ENCODE measurements at places on chromosomes 12 and 14.

DNA sequence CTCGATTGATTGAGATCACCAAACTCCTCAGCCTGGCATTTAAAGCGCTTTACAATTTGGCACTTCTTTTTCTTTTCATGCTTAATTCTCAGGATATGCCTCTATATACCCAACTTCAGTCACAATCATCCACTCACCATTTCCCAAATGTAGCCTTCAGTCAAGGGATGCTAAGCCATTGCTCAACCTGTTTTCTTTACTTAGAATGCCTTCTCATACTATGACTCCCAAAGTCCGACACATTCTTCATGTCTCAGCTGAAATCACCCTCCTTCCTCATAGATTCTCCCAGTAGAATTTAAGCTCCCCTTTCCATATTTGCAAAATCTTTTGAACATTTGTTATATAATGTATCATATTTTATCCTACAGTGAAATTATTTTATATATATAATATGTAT is 467.0 kb downstream of the LRIG3 start:
- no peak for DNase-seq

- DNase-seq, result no peak
Observed at GRCh38 chr12:124910561-124911478, 3.6 kb downstream of the UBC start.

GRCh38 chr12:130117233-130117632 is 45.0 kb upstream of the FZD10 start:
- DNase-seq, result no peak

- no peak for DNase-seq
Observed at GRCh38 chr14:49931523-49931922, 38.6 kb downstream of the ARF6 start.

DNA sequence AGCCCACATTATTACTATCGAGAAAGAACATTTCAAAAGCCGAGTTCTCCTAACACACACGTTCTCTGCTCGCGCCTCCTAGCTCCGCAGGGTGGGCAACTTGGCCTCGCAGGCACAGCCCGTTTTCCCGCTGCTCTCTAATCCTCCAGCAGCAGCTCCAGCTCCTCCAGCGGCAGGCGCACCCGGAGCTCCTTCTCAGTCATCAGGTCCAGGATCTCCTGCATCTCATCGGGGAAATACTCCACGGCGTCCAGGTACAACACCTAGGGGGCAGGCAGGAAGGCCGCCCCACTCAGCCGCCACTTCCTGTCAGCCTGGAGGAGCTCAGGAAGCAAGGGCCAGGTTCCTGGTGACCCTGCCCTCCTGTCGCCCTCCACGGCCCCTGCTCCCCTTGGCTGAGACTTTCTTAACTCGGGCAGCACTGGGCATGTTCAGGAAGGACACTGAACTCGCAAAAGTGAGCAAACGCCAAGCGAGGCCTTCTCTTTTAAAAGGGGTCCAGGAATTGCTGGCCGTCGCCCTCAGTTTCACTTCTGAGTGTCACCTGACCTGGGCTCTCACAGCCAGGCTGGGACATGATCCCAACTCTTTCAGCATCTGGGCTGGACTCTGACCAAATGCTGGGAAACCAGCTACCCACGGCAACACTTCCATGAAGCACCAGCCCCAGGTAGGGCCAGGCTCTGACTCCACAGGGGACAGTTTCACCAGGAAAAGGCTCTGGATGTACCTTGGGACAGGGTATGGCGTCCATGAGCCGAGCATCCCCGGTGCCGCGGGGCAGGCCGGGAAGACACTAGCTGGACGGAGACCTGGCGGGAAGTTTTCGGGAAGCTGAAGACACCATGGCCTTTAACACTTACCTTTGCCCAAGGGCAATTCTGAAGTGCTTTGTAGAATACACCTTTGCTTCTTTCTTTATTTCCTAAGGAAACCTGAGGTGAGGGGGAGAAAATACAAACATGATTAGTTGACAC is 22.1 kb downstream of the PSMC1 start:
- DNase-seq, result no peak

GRCh38 chr14:58430156-58430555 is 2.6 kb downstream of the KIAA0586 start:
- no peak for DNase-seq

- DNase-seq, result no peak
Observed at GRCh38 chr12:25935355-25936144, 22.9 kb upstream of the RASSF8 start.

DNA sequence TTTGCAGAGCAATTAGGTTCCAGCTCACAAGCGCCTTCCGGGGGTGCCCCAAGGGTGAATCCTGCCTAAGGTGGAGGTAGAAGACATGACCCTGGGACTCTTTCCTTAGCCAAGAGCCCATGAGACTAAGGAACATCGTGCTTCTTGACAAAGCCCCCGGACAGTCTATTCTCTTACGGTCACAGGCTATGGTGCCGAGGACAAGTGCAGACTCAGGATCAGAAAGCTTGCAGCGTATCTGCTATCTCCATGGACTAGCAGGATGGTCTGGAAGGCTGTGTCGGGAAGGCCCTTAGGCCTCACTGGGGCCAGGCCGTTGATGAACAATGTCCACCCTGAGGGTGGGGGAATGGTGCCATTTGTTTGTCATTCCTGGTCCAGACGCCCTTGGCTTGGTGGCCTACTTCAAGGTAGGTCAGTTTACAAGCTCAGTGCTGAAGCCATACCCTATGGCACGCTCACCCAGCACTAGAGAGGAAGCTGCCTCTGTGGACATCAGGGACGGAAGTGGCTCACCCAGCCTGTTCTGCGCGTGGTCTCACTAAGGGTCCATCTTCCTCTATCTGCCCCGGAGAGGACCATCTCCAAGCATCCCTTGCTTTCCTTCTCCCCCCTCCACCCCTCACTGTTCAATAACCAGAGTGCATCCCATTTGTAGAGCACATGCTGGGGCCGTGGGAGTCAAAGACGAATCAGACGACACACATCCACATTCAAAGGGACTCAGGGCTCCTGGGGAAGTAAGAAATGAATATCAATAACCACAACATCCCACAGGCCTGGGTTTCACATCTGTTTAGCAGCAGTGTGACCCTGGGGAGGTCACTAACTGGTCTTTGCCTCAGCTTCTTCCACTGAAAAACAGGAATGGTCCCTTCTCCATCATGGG is 45.0 kb upstream of the IQSEC3 start:
- no peak for DNase-seq

DNA sequence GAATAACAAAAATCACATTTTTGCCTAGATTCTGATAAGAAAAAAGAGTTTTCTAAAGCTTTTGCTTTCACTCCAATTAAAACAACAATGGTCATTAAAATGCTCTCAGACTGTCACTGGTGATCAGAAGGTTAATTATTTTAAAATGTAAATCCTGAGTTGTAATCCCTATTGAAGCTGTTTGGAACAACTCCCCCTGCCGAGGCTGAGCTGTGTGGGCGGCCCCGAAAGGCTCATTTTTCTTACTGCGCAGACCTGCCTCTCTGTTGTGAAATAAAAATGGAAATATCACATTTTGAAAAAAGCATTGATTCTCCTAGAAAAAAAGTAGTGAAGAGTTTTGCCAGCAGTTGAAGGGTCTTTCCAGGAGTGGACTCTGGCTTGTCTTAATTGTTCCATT is 174.8 kb upstream of the CDKN3 start:
- DNase-seq, result no peak

- DNase-seq, result no peak
Observed at GRCh38 chr12:105769486-105769885, 369.3 kb downstream of the NUAK1 start.

All from stimulated activated CD8-positive, alpha-beta memory T cell treated with anti-CD3 and anti-CD28 coated beads, Interleukin-4, amount 100 ng/mL, for 4 hours (primary cell).